Right atrium auricular region (tissue), 2 donors: ENCODE measurements at places on chromosomes 12 and 14. TPM values are rescaled to one million over a fixed set of nuclear protein-coding genes. Genes with fewer than 3 reads are reported as not detected.

GRCh38 chr12:54891717-54892478 is 37.6 kb downstream of the MUCL1 start:
- no peaks in the 10 kb centered on the region for H3K4me1 ChIP-seq
- DNase-seq = no peak
- no peaks in the 10 kb centered on the region for H3K36me3 ChIP-seq
- no peak overlapping the region for H3K27ac ChIP-seq
- H3K27me3 ChIP-seq = no peaks in the 10 kb centered on the region

DNA sequence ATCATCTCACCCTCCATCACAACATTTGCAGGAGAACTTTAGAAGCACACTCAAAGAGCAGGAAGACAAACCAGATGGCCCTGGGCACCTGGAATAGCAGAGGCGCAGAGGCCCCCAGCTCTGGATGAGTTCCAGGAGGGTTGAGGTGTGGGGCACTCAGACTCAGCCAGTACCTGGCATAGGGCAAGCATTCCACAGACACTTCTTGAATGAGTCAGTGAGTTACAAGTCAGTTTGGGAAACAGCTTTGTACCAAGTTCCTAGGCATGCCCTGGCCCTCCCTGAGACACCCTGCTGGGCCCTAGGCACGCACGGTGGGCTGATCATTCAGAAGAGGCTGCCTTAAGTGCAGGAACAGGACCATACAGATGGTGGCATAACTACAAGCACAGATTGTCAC is 54.3 kb downstream of the MAP3K9 start:
- no peaks in the 10 kb centered on the region for H3K4me1 ChIP-seq
- no peak for DNase-seq
- no peaks in the 10 kb centered on the region for H3K36me3 ChIP-seq
- H3K27ac ChIP-seq = no peak overlapping the region
- no peak overlapping the region for H3K4me3 ChIP-seq

DNA sequence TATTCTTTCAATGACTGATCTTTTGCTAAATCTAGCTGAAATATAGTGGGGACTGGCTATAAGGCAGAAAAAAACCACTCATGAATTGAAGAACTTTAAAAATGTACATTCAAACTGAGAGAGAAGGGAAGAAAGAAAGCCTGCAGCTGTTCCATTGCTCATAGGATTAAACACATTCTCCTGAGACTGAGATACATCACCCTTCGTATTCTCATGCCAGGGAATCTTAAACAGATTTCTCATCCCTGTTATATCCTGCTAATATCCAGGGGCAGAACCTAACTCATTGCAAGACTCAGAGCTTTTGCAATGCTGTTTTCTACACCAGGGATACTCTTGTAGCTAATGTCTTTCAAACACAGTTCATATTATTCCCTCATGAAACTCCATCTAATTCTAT is 67.2 kb upstream of the ACSS3 start:
- no peaks in the 10 kb centered on the region for H3K36me3 ChIP-seq
- no peak for DNase-seq
- H3K27me3 ChIP-seq = no peaks in the 10 kb centered on the region
- no peak overlapping the region for H3K4me3 ChIP-seq
- H3K4me1 ChIP-seq = no peaks in the 10 kb centered on the region

The SPIC gene
- total RNA-seq = not detected
